Stimulated activated CD8-positive, alpha-beta memory T cell treated with anti-CD3 and anti-CD28 coated beads, Interleukin-2, amount 100 ng/mL, for 1 hour (primary cell): ENCODE measurements at places on chromosomes 7 and 10.
A peak's percentile ranks its signal among the peaks of the same experiment; 100 is the strongest.

- DNase-seq = no peak
Measured at GRCh38 chr10:112446055-112446854, 459 bp downstream of the ZDHHC6 start.

DNA sequence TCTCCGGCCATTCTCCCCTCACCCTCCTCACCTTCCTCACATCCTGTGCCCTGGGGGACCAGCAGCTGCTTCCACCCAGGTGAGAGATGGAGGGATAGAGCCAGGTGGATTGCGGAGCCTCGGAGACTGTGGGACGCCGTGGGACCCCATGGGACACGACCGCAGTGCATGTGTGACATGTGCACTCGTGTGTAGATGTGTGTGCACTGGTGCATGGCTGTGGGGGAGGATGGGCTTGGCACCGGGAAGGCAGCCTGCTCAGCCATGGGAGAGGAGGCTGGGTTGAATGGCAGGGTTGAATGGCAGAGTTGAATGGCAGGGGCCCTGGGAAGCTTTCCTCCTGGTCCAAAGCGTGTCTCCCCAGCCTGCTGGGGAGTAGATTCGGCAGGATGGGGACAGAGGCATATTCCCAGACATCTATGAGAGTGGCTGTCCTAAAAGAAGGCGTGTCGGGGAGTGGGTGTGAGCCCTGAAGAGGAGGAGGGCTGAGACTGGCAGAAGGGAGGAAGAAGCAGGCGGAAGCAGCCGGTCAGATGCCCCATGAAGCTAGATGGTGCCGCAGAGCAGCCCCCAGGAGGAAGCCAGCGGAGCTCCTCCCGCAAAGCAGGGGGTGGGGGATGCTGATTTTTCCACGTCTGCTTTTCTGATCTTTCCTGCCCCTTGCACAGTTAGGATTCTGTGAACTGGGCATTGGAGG lies 815 bp downstream of the GIMAP8 start:
- DNase-seq = peak; percentile 47

DNA sequence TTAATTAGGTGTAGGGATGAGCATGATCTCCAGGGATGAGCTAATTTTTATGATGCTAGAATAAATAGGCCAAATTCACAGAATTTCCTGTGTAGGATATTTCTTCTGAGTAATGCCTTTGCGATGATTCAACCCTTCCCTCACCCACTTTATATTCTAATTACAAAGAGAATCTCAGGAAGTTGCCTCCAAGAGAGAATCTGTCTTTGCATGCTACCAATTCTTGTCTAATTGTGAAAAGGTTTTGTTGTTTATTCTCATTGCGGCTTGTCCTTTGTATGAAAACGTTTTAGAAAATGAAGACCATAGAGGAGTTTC lies 6.3 kb downstream of the C7orf57 start:
- DNase-seq = no peak

- no peak for DNase-seq
Measured at GRCh38 chr7:32061346-32061745, 8.9 kb downstream of the PDE1C start.

- DNase-seq = no peak
Measured at GRCh38 chr10:14456218-14456869, 125.6 kb upstream of the FRMD4A start.

GRCh38 chr10:104505521-104506042 lies 135.5 kb upstream of the SORCS3 start:
- DNase-seq = no peak

GRCh38 chr7:130560972-130561371 lies 69.1 kb downstream of the MEST start:
- no peak for DNase-seq

- DNase-seq = no peak
Measured at GRCh38 chr10:30990971-30991646, 40.6 kb downstream of the ZNF438 start.

DNA sequence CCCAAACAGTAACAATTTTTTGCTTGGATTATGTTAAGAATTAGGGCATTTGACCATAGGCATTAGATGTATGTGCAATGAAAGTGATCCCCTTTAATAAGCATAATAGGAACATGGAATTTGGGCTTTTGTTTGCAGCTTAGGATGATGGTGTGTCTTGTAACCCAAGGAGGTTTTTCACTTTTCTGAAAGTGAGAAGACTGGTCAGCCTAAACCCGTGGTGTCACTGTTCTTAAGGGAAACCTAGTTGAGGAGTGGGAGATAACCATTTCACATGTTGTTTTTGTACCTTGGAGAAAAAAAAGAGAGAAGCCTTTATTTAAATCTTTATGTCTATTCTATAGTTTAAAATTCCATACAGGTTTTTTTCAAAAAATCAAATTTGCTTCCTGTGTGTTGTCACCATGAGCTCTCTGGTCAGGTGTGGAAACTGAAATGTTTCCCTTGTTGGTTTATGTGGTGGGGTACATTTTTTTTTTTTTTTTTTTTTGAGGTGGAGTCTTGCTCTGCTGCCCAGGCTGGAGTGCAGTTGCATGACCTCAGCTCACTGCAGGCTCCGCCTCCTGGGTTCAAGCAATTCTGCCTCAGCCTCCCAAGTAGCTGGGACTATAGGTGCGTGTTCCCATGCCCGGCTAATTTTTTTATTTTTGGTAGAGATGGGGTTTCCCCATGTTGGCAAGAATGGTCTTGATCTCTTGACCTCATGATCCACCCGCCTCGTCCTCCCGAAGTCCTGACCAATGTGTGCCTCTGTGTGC lies 7.7 kb downstream of the CCM2 start:
- DNase-seq = no peak

DNA sequence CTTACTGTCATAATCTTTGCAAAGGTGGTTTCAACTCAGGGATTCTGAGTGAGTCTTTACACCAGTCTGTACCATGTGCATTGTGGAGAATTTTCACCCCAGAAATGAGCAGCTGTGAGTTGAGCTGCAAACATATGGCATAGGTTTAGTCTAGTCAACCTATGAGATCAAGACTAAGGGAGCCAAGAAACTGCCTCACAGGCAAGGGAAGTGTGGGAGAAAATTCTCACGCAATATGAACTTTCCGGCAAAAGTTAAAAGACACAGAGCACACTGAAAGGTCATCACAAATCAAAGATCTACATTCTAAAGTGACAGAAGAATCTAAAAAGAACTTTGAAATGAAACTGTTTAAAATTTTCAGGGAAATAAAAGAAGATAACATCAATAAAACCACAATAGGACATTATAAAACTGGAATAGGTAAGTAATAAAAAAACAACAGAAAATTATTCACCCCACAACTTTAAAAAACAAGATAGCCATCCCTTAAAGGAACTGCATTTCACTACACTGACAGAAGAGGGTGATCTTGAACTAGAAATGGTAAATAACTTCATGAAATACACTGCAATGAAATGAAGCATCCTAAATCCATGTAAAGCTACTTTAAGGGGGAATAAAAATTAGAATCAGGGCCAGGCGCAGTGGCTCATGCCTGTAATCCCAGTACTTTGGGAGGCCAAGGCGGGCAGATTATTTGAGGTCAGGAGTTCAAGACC lies 63.5 kb downstream of the LGI1 start:
- no peak for DNase-seq

- DNase-seq = no peak
Measured at GRCh38 chr7:120181499-120181898, 91.5 kb upstream of the KCND2 start.

- DNase-seq = no peak
Measured at GRCh38 chr10:102927311-102928010, 9.4 kb downstream of the CNNM2 start.

DNA sequence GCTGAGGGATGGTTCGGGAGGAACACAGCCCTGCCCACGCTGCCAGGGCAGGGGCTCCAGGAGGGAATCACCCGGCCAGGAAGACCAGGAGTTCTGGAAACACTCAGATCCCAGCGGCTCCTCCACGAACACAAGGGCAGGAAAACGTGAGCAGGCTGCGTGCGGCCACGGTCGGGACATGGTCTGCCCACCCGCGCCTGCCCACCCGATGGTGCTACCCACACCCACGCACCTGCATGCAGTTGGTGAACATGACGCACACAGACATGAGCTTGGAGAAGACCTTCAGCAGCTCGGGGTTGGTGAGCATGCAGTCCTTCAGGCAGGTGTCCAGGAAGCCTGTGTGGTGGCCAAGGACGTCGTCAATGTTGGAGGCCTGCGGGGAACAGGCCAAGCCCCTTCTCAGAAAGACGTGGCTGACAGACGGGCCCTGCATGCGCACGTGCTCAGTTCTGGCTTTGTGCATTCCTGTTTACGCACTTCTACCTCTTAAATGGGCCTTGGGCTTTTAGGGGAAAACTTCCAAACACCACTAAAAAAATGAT lies 6.2 kb upstream of the ADAM8 start:
- no peak for DNase-seq

DNA sequence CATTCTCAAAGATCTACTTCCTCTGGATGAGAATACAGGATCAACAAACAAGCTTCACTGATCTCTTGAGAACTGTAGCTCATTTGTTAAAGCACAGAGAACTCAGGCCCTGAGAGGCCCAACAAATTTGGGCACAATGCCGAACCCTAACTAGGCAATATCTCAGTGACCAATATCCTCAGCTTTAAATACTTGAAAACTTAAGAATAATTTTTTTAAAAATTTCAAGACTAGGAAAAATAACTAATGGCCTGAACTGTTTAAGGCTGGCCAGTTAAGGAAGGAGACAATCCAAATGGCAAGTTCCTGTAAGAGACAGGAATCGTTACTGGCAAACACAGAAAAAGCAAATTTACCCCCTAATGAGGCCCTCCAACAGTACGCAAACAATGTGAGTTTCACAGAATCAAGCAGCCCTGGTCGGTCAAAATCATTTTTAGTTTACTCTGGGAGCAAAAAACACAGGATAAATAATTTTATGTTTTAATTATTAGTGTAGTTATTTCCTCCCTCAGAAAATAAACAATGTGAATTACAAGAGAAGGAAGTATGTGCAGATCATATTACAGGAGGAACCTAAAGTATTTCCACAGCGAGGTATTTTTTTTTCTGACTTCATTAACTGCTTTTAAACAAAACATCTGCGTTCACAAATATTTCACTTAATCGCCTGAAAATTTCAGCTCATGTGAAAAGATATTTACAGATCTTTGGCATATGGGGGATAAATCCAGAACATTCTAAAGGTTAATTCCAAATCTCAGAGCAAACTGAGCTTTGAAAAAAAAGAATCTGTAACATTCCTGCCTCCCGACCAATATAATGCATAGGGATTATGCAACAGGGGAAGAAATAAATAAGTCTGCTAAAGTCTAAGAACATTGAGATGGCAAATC lies 39.5 kb downstream of the NT5C2 start:
- DNase-seq = no peak

GRCh38 chr10:74755273-74755672 lies 71.1 kb upstream of the KAT6B start:
- DNase-seq = no peak

DNA sequence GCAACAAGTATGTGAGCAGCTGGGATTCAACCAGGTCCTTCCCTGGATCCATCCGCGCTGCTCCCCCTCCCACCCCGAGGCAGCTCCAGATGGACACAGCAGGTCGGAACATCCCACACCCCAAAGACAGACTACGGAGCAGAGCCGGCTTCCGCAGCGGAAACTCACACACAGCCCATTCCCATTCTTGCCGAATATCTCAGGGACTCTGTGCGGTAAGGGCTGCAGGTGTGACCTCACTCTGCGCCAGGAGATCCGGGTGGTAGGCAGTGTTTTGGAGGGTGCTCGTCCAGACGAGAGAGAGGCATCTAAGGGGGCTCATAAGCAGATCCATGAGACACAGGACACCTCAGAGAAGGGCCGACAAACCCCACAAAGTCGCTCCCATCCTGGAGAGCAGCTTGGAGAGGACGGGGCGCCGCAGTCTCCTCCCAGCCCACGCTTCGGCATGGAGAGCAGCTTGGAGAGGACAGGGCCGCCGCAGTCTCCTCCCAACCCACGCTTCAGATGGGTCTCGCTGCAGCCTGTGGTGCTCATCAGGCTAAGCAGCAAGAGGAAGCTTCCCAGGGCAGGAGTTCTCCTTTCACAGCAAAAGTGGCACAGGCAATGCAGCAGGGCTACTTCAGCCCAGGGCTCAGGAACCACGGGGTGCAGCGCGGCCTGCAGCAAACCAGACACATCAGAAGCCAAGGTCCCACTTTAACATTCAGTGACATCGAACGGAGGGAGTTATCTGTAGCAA lies 179.9 kb downstream of the DIP2C start:
- DNase-seq = no peak

GRCh38 chr7:38580485-38580884 lies 50.7 kb downstream of the AMPH start:
- no peak for DNase-seq

DNA sequence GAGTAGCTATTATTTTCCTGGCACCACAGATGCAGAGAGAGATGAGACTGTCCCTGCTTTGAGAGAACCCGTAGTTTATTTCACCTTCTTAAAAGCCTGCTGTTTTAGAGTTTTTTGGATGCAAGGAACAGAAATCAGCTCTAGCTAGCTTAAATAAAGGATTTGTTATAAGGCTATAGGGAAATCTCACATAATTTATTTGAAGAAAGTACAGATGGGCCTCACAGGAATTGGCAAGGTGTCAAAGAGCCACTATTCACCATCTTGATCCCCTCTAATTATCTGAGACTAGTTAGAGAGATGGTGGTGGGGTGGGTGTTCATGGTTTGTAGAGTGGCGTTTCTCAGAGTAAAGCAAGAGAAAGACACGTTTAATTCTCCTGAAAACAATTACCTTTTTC lies 7.3 kb downstream of the KMT2E start:
- DNase-seq = no peak

GRCh38 chr7:102875700-102876295 lies 37.0 kb upstream of the LRRC17 start:
- no peak for DNase-seq

- no peak for DNase-seq
Measured at GRCh38 chr10:48322017-48322416, 15.5 kb downstream of the MAPK8 start.

DNA sequence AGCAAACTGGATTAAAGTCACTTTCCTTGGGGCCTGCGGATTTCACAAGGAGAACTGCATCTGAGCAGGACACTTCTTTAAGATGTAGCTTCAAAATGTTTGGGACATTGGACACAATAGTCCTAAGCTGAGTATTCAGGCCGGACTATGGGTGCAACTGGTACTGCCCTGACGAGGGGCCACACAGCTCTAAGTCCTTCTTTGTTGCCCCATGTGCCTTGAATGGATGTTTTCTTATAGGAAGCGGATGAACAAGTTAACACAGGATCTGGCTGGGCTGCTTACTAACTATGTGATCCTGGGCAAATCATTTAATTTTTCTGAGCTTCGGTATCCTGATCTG lies 147.8 kb upstream of the KLF14 start:
- no peak for DNase-seq

- DNase-seq = no peak
Measured at GRCh38 chr10:30028006-30028737, 31.2 kb downstream of the JCAD start.

GRCh38 chr10:129756912-129757901 lies 206.9 kb downstream of the EBF3 start:
- no peak for DNase-seq
